ENCODE measurements at places on chromosomes 11 and 22. TPM values are rescaled to one million over a fixed set of nuclear protein-coding genes. Genes with fewer than 3 reads are reported as not detected.

DNA sequence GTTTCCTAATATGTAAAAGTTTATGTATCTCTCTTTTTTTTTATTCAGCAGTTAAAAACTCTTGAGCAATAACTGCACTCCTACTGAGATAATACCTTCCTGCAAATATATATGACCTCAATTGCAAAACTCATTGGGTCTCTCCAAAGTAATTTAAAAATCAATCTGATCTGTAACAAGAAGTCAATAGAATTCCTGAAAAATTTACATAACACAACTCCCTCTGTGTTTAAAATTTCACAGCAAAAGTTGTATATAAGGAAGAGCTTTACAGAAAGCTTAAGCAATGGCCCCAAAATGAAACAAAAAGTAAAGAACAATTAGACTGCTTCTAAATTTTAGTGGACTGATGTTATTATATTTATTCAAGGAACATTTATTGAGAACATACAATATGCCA is 313.4 kb downstream of the DLG2 start:
- no peak for DNase-seq

HEPHL1 gene
- total RNA-seq = not detected

- no peak for DNase-seq
Observed at GRCh38 chr11:69515271-69516245, 34.1 kb downstream of the LINC01488 start.

SAA2 gene
- 0.41 TPM for total RNA-seq

GRCh38 chr11:102346456-102346747 is 612 bp upstream of the BIRC2 start:
- no peak for DNase-seq

PAX6 gene
- total RNA-seq = 11.4 TPM

CCDC188 gene
- 0.82 TPM for total RNA-seq

DNA sequence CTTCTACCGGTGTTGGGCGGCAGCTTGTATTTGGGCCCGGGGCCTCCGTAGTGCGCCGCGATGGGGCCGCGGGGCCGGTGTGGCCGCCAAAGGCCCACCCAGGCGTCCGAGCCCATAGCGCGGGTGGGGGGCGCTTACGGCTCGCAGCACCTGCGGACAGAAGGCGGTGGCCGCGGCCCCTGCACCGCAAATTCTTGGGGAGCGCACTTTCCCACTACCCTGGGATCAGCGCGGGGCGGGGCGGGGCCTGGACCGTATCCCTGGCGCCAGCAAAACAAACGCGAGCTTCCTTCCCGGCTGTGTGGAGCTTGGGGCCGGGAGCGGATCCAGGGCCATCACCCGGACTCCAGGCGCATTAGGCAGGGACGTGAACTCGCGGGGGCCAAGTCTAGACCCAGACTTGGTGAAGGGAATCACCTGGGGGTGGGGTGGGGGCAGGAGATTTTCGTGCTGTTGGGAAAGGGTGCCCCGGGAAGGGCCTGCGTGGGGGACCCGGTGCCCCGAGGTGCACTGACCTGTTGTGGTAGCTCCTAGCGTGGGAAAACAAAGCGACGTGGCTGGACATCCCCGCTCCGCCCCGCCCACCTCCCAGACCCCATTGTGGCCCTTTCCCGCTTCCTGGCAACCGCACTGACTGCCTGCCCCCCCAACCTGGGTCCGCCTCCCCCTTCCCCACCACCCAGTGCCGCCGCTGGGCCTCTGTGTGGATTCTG is 2.3 kb upstream of the TYMP start:
- DNase-seq = peak; percentile 49

PRODH gene
- 0.82 TPM for total RNA-seq

DNA sequence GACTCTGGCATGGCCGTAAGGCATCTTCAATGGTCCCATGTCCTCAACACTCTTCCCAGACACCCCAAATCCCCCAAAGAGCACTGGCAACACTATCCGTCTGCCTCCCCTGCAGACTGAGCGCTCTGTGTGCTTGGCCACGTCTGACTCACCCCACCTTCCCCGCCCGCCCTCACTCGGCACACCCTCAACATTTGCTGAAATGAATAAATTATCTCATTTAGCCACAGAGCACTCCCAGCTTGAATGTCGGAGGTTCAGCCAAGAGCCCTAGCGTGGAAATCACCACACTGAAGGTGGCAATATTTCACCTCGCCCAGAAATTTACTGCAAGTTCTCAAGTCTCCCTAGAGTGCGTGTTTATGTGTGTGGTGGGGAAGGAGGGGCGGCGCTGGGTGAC is 46.6 kb upstream of the TCF20 start:
- no peak for DNase-seq

- DNase-seq = no peak
Observed at GRCh38 chr22:48968201-48968959, 859.3 kb downstream of the BRD1 start.

GRCh38 chr11:58567889-58568512 is 7.7 kb downstream of the LPXN start:
- no peak for DNase-seq

GRCh38 chr22:49705972-49706352 is 121.7 kb downstream of the BRD1 start:
- DNase-seq = no peak

DNA sequence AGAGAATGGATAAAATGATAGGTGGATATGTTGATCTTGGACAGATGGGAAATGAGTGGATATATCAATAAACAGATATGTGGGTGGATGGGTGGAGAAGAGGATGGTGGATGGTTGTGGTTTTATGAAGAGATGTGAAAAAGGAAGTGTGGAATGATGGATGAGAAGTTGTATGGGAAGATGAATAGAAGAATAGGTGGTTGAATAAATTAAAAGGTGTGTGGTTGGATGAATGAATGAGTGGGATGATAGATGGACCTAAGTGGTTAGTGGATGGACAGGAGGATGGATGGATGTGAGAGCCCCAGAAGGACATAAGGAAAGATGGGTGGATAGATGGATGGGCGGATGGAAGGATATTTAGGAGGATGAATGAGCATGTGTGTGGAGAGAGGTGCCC is 913 bp upstream of the CD44 start:
- no peak for DNase-seq

DNA sequence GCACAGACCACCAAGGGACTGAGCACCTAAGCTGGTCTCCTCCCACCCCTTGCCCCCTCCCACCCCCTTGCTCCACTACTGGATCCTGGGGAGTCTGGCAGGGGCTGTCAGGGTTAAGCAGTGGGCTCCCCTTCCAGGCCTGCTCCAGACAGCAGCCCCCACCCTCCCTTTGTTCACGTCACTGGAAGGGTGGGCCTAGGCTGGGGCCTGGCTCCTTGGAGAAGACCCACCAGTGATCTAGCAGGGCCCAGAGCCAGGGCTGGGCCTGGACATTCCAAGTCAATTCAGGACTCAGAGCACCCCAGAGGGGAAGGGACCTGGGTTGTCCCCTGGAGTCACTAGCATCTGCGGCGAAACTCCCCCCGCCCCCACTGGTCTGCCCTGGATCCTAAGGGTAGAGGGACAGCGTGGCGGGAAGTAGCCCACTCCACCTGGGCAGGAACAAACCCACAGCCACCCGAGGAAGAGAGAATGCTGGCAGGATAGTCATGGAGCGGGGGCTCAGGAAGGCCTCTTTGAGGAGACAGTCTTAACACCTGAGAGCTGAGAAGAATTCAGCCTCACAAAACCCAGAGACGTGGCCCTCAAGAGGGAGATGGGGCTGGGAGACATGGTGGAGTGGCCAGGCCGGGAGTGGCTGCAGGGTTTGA is 45.8 kb downstream of the IGLL1 start:
- DNase-seq = no peak

STIM1 gene
- 16.3 TPM for total RNA-seq

DNA sequence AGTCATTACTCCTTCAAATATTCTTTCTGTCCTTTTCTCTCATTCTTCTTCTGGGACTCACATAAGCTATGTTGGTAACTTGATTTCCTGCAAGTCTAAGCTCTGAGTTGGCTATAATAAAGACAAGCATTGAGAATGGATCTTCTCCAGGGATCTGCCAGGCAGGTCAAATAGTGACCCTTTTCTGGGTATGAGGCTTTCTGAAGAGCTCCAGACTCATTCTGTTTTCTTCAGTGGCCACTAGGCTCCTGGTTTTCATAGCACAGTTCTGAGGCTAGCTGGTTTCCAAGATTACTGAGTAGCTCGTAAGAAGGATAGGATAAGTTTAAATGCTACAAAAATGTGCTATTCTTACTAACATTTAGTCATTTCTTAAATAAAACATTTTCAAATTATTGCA is 38.3 kb downstream of the TMPRSS5 start:
- DNase-seq = no peak

- DNase-seq = no peak
Observed at GRCh38 chr11:36512016-36512415, 1.9 kb upstream of the TRAF6 start.

- DNase-seq = no peak
Observed at GRCh38 chr11:76787911-76788596, 4.9 kb downstream of the TSKU start.

DNA sequence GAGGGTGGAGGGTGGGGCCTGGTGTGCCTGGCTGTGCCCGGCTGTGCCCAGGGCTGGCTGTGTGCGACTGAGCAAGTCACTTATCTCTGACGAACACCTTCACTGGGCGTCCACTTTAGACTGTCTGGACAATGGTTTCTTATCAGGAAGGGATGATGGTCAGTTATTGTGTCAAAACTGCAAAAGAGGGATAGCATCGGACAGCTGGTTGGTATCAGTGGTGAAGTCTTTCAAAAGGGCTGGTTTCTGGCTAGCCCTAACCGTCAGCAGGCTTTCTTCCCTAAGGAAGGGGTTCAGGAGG is 4.1 kb upstream of the MGAT3 start:
- DNase-seq = no peak

TESMIN gene
- 1.2 TPM for total RNA-seq

DNA sequence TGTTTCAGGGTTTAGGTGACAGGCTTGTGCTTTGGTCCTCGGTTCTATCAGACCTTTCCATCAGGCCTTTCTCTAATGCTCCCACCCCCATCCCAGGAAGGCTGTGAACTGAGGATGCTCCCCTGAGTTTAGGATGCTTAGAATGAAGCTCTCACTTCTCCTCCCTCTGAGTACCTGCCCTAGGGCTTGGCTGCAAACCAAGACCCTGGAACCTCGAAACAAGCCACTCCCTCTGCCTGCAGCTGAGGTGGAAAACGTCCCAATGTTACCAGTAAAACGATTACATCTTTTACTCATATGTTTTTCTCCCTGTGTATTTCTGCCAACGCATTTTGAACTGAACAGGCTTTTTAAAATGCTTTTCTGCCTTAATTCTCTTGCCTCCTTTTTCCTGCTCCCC is 54.5 kb upstream of the BMAL1 start:
- no peak for DNase-seq

ARHGAP20 gene
- total RNA-seq = 47.3 TPM

GRCh38 chr11:12745787-12746186 is 71.6 kb downstream of the TEAD1 start:
- DNase-seq = no peak

GRCh38 chr11:59615120-59615636 is 396 bp downstream of the OSBP start:
- DNase-seq = no peak

DNA sequence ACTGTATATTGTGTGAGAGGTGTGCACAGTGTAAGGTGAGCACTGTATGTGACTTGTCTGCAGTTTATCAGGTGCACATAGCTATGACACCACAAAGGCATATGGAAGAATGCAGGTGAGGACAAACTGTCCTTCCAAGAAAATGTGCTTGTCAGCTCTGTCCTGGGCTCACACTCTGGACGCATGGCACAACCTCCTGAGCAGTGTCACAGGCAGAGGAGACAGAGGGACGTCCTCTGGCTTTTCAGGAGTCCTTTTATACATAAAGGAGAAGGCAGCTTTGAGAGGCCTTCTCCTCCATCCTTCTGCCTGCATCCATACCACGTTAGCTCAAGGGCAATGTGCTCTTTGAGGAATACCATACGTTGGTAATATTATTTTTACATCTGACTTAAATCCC is 7.5 kb upstream of the MYOD1 start:
- DNase-seq = no peak

SEC14L6 gene
- 0.82 TPM for total RNA-seq

DNA sequence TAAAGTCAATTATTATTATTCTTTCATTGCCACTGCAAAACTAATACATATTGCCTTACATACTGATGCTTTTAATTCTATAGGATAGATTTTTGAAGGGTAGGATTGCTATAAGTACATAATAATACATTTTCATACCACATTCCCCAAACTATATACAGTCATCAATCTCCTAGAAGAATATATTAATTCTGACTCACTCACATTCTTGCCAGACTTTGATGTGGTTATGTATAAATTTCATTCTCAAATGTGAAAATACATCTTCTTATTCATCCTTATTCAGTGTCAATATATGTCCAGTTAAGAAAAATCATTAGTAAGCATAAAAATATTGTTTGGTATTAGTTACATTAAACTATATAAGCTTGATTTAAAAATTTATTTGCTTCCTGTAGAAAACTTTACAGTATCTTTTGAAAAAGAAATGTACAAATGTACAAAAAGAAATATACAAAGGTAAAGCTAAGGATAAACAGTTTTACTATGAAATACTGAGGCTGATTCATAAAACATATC is 458.8 kb upstream of the CNTN5 start:
- no peak for DNase-seq

DNA sequence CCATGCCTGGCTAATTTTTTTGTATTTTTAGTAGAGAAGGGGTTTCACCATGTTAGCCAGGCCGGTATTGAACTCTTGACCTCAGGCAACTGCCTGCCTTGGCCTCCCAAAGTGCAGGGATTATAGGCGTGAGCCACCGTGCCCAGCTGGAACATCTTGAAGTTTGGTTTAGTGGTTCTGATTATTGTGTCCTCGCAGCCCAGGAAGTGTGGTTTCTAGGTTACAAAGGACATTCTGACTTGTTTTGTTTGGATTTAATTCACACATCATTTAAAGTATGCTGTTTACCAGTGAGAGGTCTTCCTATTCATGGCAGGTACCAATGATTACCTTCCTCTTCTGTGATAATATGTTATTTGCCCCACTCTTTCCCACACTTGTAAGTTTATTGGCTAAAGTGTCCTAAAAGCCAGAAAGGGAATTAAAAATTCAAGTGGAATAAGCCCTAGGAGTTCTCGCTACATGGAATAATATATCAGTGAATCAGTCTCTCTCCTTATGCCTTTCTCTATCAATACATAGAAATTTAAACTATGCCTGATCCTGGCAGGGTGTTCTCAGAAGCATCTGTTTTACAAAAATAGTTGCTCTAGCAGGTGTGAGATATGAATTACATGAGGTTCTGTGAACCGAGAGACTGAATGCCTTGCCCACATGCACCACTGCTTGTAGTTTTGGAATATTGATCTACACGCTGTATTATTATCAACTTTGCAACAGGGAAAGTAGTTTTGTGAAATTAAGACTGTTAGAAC is 263.1 kb downstream of the DDX10 start:
- DNase-seq = no peak

- DNase-seq = no peak
Observed at GRCh38 chr11:2182075-2182474, 10.5 kb upstream of the TH start.

DNA sequence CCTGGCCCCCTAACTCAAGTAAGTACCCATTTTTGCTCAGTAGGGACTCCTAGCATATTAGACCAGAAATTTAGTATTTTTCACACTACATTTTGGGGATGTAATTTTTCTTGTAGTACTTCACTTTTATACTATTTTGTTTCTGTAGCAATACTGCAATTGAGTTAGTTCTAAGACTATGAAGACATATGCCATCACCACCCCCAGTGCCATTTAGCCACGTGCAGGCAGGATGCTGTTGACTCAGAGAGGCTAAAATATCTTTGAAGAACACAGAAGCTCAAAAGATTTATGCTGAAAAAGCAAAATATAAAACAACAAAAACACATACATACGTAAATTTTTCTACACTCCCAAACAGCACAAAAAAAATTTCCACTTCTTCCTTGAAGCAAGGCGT is 29.1 kb upstream of the DLAT start:
- no peak for DNase-seq

HBD gene
- not detected for total RNA-seq
